ENCODE measurements at places on chromosomes 7 and 10. TPM values are rescaled to one million over a fixed set of nuclear protein-coding genes. Genes with fewer than 3 reads are reported as not detected.

- no peak for DNase-seq
Measured at GRCh38 chr7:82382276-82382675, 61.3 kb downstream of the CACNA2D1 start.

The CPXM2 gene
- 4.6 TPM for polyA plus RNA-seq

DNA sequence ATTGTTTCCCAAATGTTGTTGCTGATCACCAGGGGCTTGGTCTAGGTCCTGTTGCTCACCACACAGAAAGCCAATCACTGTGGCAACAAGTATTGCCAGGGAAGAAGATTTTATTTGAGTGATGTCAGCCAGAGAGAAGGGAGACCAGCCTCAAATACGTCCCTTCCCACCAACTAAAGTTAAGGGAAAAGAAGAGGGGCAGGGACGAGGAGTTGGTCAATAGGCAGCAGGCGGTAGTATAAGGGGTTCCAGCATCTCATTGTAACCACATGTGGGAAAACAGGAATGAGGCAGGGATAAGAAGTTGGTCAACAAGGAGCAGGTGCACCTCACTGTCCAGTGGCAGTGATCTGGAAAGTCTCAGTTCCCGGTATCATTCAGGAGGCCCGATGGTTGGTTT is 138.9 kb upstream of the KCNMA1 start:
- DNase-seq: no peak

DNA sequence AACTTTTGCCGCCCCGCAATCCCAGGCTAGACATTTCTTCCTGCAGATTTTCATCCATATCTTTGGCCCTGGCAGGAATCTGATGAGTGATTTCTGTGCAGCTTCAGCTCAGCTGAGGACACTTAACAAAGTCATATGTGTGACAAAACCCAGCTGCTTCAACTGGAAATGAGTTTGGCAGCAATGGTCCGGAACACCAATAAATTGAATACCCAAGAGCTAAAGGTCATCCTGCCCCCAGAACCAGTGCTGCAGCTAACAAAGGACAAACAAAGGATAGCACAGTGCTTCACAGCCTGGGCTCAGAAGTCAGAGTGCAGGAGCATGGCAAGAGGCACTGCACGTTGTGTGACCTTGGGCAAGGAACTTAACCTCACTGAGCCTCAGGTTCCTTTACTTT is 40.0 kb upstream of the TRIL start:
- peak; percentile 55 for DNase-seq

GRCh38 chr10:10758306-10758705 is 259.4 kb upstream of the CELF2 start:
- no peak for DNase-seq

- no peak for DNase-seq
Measured at GRCh38 chr10:46310143-46310514, 23.3 kb downstream of the ANTXRL start.

DNA sequence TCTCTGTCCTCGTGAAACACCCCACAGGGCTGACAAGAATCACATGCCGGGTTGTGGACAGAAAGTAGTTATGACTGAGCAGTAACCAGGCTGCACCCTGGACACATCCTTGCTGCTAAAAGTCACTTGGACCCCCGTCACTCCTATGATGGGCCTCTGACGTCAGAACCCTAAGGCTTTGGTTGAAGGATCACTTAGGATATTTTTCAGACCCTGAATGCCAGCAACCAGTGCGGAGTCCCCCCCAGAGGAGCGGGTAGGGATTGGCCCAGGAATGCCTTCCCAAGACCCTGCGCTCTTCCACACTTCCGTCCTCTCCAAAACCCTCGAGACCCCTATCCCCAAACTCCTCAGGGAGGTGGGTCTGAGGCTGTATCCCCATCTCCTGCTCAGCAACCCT is 52.1 kb downstream of the CFAP46 start:
- no peak for DNase-seq

The EPO gene
- polyA plus RNA-seq: 0.20 TPM

- DNase-seq: peak; percentile 25
Measured at GRCh38 chr10:63670291-63670898, 149.2 kb downstream of the REEP3 start.

The GIMAP4 gene
- polyA plus RNA-seq: 26.3 TPM

The AKAP9 gene
- polyA plus RNA-seq: 121 TPM

Measured in left kidney (tissue), 8 donors.